Activated effector memory CD4-positive, alpha-beta T cell treated with Interleukin-2 at 50 U/mL for 16 hours (primary cell): ENCODE measurements at places on chromosomes 1 and 21.

- no peak for DNase-seq
These were observed 13.4 kb upstream of the SKI start for GRCh38 chr1:2214541-2215241.

- no peak for DNase-seq
These were observed 133.7 kb downstream of the COQ8A start for GRCh38 chr1:227073786-227074185.

DNA sequence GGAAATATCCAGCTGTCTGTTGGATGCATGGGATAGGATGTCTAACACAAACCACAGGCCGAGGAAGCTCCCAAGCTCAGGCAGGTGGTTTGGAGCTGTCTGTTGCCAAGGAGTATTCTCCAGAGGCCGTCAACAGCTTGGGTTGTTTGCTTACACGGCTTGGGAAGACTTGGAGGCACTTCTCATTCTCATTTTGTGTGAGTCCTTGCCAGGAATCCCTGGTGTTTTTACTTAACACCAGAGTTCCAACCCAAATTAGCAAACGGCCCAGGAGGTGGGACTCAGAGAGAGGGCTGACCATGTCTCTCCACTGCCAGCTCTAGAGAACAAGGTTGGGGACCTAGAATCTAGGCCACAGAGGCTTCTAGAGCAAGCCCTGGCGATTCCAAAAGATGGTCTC lies 72.7 kb upstream of the FAM20B start:
- DNase-seq: no peak

DNA sequence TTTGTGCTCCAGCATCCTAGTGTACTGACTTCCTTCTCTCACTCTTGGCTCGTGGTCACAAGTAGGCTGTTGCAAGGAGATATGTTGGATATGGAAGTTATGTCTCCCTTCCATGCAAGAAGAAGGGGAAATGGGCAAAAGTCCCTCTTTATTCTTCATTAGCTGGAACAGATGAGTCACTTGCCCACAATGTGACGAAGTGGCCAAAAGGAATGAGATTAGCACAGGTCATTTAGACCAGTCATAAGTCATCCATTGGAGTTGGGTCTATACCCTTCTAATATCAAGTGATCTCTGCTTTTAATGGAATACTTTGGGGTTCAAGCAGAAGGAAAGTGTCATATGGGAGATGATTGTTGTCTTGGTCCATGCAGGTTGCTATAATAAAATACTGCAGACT lies 91.2 kb upstream of the NGF start:
- DNase-seq: no peak

GRCh38 chr1:59409986-59410385 lies 113.1 kb downstream of the FGGY start:
- DNase-seq: no peak

GRCh38 chr1:232899839-232900238 lies 50.6 kb upstream of the NTPCR start:
- DNase-seq: no peak

GRCh38 chr1:31802190-31803150 lies 13.4 kb downstream of the SPOCD1 start:
- no peak for DNase-seq

DNA sequence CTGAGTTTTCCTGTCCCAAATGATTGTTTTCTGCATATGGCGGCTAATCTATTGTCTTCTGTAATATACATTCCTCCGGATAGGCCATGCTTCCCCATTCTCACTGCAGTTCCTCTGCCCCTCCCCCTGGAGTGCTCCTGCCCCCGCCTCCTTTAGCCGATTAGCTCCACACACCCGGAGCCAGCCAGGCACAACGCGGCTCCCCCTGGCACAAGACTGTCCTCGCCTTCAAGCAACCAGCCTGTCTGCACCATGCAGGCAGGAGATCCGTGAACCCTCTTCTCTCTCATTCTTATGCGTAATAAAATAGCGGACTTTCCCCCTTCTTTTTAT lies 18.0 kb downstream of the SERTAD4 start:
- DNase-seq: no peak

- DNase-seq: no peak
These were observed 1.4 kb upstream of the VANGL1 start for GRCh38 chr1:115640384-115640783.

- DNase-seq: no peak
These were observed 35.3 kb downstream of the NHLH2 start for GRCh38 chr1:115805597-115805996.

DNA sequence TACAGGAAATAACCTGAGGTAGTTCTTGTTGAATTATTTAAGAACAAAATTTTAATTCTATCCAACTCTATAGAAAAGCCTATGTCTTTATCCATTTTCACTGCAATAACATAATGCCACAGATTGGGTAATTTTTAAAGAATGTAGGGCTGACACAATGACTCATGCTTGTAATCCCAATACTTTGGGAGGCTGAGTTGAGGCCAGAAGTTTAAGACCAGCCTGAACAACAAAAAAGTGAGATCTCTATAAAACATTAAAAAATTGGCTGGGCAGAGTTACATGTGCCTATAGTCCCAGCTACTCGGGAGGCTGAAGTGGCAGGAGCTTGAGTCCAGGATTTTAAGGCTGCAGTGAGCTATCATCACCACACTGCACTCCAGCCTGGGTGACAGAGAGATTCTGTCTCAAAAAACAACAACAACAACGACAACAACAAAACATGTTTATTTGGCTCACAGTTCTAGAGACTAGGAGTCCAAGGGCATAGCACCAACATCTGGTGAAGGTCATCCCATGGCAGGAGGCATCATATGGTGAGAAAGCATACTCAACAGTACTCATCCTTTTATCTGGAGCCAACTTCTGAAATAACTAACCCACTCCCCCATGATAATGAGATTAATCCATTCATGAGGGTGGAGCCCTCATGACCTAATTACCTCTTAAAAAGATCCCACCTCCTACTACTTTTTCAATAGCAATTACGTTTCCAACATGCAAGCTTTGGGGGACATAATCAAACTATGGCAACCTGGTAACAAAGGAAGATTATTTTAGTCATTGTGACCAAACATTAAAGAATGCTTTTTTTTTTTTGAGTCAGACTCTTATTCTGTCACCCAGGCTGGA lies 59.6 kb downstream of the ABL2 start:
- DNase-seq: no peak

GRCh38 chr1:15874471-15874870 lies 27.0 kb downstream of the SPEN start:
- no peak for DNase-seq

GRCh38 chr1:41942278-41942677 lies 23.6 kb upstream of the HIVEP3 start:
- DNase-seq: no peak

DNA sequence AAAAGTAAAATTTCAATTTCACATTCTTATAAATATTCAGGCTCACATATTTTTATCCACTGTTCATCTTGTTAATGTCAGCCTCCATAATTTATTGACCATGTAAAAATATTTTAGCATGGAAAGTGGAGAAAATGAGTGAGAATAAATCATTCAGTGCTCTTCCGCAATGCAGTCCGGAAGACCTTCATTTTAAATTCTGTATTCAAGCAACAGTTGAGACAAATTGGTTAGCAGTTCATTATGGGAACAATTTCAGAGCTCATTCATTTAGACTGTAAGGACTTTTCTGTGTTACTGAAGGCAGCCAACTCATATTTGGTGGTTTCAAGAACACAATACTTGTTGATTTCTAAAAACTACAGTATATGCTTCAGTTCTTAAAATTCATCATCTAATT lies 97.8 kb downstream of the TYW3 start:
- no peak for DNase-seq

GRCh38 chr1:175198332-175198731 lies 5.8 kb upstream of the KIAA0040 start:
- no peak for DNase-seq

- DNase-seq: no peak
These were observed 42.5 kb downstream of the CCN1 start for GRCh38 chr1:85623061-85623471.

- DNase-seq: no peak
These were observed 2.7 kb upstream of the FDPS start for GRCh38 chr1:155305881-155306391.

DNA sequence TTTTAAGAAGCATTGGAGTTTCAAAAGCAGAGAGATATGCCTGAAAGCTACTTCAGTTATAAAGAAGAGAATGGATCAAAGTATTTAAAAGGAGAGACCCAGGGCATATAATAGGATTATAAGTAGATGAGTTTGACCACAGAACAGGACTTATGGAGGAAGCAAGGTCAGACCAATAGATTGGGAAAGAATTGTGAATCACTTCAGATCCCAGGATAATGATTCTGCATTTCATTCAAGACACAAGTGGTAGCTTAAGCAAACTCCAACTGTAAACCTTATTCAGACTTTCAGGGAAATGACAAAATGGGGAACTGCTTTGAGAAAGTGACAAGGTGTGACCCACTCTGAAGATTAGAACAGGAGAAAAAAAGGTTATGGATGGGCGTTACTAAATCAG lies 18.9 kb upstream of the OR10J5 start:
- no peak for DNase-seq

DNA sequence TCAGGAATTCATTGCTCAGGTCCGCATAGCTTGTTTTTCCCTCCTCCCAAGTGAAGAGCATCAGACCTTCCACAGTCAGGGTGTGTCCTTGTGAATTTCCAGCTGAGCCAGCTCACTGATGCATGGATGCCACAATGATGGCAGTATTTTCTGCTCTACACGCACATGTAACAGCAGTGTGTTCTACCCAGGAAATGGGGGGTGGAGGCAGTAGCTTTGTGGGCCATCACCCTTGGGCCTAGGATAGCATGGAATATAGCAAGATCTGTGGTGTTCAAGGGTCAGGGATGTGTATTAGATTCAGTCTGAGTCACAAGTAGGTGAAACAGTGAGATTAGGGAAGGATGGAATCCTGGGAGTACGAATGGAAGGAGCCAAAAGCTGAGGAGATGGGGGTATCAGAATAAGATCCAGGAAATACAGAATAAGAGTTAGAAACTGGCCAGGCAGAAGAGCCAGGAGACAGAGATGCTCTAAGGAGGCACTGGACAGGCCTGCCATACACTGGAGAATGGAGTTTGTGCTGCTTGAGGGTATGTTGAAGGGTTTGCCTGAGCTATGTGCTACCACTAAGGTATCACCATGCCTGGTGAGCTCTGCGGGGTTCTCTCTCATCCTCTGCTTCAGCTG lies 90.6 kb upstream of the CNIH3 start:
- DNase-seq: no peak

GRCh38 chr1:67700220-67700619 lies 15.2 kb downstream of the GADD45A start:
- DNase-seq: no peak

DNA sequence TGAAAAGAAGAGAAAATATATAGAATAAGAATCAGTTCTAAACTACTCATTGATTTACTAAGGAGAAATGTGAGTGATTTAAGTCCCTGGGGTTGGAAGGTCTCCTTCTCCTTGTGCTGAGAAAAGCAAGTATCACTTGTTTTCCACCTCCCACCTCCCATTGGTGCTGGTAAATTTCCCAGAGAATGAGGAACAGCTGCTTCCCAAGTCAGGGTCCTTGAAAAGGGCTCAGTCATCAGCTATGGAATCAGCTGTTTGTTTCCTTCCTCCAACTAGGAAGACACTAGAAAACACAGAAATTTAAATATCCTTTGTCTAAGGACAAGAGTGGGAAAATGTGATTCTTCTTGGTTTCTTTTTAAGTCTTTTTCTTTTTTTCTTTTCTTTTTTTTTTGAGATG lies 131.3 kb upstream of the C1orf21 start:
- DNase-seq: no peak

DNA sequence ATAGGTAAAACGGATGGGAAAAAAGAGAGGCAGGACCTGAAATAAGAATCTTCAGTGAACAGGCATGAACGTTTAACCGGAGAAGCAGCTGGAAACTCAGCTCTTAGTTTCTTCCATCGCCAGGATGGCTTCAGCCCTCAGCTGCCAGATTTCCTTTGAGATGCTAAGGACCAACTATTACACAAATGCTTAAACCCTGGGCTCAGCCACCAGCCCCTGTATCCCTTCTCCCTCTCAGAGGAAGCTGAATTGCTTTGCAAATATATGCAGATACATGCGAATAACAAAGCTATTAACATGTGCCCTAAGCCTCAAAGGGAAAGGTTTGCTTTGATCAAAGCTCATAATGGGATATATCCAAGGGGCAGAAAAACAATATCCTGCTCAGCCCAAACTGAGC lies 515.1 kb downstream of the OMA1 start:
- DNase-seq: no peak

- no peak for DNase-seq
These were observed 481 bp downstream of the TAL1 start for GRCh38 chr1:47231301-47232186.

- DNase-seq: no peak
These were observed 1490.8 kb downstream of the BRINP3 start for GRCh38 chr1:188986745-188987417.

GRCh38 chr1:79293611-79294010 lies 287.1 kb upstream of the ADGRL4 start:
- DNase-seq: no peak

GRCh38 chr1:165843304-165843703 lies 15.9 kb downstream of the UCK2 start:
- no peak for DNase-seq

- DNase-seq: no peak
These were observed at the start of gene PGLYRP4 for GRCh38 chr1:153348511-153349362. Gene PGLYRP4, minus strand, starts transcription at chr1:153348841. Its CDS starts 909 bp downstream, at chr1:153347932.

DNA sequence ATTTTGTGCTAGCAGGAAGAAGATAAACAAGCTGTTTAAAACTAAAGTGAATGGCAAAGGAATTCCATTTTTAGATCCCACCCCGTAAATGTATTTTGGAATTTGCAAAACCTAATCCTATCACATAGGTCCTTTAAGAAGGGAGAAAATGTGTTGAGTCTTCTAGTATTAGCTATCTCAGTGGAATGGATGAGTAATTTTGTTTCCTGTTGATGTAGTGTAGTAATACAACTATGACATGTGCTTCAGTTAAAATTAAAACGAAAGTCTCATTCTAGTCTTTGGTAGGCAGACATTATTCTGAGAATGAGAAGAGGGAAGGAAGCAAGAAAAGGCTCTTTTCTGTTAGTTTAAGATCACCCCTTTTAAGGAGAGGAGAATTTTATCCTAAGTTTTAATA lies 265.9 kb upstream of the C1orf105 start:
- no peak for DNase-seq

DNA sequence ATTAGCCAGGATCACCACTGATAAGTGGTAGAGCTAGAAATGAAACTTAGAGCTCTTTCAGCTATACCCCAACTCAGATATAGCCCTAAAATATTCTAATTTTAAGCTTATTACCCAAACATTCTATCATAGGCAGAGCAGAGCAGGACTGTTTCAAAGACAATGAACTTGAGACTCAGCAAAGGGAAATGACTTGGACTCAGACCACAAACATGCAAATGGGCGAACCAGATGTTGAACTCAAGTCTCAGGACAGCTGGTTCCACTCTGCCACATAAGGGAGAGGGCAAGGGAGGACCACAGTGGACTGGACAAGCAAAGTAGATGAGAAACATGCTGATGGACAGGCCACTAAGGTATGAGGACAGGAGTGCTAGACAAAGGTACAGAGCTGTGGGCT lies 315.3 kb downstream of the OMA1 start:
- DNase-seq: no peak

- no peak for DNase-seq
These were observed 17.0 kb downstream of the RRP1B start for GRCh38 chr21:43676391-43676790.
